Activated CD8-positive, alpha-beta T cell treated with anti-CD3 and anti-CD28 coated beads for 36 hours (primary cell): ENCODE measurements at places on chromosomes 16 and 17.
A peak's percentile ranks its signal among the peaks of the same experiment; 100 is the strongest.

DNA sequence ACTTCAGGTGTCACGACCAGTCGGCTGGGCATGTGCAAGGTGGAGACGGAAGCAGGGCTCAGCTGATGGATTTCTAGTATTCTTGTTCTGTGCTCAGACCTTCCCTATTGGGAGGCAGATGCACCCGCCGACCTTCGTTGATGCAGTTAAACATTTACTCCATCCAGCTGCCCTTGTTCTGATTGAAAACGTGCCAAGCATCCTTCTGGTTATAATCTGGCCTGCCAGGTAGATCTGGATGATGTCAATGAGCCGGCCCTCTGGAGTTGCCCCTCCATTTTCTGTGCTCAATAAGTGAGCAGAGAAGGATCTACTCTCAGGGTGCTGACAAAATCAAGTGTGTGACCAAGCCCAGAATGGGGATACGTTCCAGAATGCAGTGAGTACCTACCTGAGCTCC is 38.3 kb downstream of the CCDC182 start:
- no peak for DNase-seq

DNA sequence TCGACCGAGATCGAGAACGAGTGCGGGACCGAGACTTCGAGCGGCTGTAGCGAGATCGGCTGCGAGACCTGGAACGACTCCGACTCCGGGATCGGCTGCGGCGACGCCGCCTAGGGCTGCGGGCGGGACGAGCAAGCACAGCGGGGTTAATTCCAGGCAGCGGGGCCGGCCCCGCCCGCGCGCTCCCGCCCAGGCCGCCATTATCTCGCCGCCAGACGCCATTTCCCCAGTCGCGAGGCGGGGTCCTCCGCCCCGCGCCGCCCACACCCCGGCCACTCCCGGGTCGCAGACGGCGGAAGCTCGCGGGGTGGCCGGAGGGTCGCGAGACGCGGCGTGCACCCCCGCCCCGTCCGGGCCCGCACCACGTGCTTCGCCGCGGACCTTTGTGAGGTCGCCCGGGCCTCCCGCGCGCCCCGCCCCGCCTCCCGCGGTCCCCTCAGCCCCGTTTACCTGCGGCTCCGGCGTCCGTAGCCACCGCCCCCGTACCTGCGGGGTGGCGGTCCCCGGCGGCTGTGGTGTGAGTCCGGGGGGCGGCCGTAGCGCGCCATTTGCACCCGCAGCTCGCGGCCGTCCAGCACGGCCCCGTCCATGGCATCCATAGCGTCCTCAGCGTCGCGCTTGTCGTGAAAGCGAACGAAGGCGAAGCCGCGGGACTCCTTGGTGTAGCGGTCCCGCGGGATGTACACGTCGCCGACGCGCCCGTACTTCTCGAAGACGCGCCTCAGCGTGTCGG is 616 bp downstream of the SRSF2 start:
- DNase-seq, result peak; percentile 71

GRCh38 chr17:73496232-73496631 is 148.0 kb downstream of the SDK2 start:
- DNase-seq, result no peak

- DNase-seq, result no peak
Measured at GRCh38 chr16:54632322-54633220, 298.1 kb upstream of the IRX5 start.

DNA sequence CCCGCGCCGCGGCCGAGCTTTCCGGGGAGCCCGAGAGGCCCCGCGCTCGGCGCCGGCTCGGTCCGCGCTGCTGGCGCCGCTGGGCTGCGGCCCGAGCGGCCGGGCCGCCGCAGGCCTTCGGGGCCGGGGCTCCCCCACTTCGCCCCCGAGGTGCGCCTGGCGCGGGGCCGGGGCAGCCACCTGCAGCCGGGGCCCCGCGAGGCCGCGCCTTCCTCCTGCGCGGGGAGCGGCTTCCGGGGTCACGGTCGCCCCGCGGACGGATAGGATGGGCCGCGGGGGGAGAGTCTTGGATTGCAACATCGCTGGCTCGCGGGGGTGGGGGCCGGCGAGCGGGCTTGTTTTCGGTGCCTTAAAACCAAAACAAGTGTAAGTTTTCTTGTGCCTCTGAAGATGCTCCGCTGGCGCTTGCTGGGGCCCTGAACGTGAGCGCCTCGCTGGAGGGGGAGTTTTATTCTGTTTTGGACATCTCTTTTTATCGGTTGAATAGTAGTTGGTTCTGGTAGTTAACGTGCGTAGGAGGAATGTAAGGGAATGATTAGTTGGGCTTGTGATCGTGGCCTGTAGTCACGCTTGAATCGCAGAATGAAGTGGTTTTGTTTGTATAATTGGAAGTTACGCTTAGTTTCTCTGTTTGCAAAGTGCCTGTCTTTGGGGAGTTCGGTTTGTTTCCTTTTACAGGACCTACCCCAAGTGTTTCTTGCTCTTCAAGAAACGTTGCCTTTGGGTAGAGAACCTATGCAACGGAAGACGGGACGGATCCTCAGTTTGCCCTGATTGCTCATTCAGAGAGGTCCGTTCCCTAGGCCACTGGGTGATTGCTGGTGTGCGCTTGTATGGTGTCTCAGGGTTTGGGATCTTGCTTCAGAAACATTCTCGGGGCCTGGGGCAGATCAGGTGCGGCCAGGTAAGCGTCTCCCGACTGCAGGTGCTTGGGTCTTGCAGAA is 724 bp downstream of the UBE2I start:
- peak; percentile 72 for DNase-seq

- DNase-seq, result no peak
Measured at GRCh38 chr17:14776791-14777190, 475.9 kb downstream of the HS3ST3B1 start.
